Stimulated activated CD4-positive, alpha-beta T cell treated with anti-CD3 and anti-CD28 coated beads, Interleukin-15, amount 100 ng/mL, for 1 hour (primary cell): ENCODE measurements at places on chromosomes 2 and 18.

DNA sequence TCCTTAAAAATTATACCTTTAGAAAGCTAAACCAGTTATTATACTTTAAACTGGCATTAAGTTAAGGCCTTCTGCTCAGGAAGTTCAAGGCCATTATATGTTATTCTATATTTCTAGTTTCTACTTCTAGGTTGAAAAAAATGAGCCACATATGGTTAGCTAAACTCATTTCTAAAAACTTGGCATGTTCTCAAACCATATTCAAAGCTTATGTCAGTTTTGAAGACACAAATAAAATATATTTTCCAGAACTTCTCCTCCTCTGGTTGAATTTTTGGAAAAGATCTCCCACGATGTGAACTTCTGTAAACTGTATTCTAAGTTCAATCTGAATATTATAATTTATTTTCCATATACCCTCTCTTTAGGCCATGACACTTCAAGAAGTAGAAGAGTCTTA is 103.5 kb downstream of the NYAP2 start:
- no peak for DNase-seq

GRCh38 chr2:127737892-127738291 is 36.6 kb downstream of the SFT2D3 start:
- DNase-seq = no peak

- DNase-seq = no peak
Observed at GRCh38 chr2:187546762-187547333, 7.4 kb downstream of the TFPI start.

DNA sequence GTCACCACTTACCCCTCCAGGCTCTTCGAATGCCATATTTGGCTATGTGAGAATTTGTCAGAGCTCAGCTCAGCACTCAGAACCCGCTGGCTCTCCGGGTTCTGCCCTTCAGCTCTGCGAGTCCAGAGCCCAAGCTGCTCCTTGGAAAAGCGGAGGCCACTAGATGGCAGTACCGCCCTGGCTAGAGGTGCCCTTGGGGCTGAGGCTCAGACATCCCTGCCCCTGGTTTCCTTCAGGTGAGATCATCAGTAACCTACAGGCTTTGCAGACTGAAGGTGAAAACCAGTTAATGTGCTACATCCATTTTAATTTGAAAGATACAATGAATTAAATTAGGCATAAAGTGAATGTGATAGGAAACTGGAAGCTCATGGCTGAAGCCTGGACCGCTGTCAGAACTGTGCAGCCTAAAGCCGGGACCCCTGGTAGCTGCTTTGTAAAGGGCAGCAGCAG is 285.6 kb downstream of the AGAP1 start:
- DNase-seq = no peak

DNA sequence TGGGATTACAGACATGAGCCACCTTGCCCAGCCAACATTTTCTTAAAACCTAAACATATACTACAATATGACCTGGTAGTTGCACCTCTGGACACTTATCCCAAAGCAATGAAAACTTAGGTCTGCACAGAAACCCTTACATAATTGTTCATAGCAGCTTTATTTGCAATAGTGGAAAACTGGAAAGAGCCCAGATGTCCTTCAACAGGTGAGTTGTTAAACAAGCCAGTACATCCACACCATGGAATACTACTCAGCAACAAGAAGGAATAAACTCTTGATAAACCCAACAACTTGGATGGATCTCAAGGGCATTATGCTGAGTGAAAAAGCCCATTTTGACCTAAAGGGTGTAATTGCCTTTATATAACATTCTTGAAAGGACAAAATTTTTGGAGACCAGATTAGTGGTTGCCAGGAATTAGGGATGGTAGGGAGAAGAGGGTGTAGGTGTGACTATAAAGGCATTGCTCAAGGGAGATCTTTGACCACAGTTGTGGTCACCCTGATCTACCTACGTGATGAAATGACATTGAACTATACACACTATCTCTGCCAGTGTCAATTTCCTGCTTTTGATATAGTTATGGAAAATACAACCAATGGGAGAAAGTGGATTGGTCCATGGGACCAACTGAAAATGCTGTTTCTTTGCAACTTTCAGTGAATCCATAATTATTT is 11.9 kb upstream of the AMMECR1L start:
- DNase-seq = no peak

DNA sequence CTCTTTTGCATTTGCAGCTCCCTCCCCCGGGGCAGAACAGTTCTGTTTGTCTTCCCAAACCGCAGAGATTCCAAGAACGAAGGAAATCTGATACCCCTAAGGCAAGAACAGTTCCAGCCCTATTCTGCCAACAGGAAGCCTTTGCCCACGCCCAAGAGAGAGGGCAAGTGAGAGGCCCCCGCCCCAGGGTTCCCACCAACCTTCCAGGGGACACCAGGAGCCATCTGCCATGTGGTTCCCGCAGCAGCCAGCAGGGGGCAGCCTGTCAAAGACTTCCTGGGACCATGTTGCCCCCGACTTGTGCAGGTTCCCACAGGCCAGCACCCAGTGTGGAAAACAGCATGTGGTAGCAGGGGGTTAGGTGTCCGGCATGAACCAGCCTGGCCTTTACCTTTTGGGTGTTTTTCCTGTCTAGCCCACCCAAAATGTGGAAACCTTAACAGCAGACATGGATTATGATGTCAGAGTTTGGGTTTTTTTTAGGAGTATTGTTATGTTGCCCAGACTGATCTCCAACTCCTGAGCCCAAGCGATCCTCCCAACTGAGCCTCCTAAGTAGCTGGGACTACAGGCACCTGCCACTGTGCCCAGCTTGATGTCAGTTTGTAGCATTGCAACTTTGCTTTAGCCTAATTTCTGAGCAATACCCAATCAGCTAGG is 21.7 kb upstream of the EFHD1 start:
- DNase-seq = peak; percentile 27

- no peak for DNase-seq
Observed at GRCh38 chr2:73968357-73968937, 16.3 kb upstream of the TET3 start.

- no peak for DNase-seq
Observed at GRCh38 chr2:72142570-72143440, 4.9 kb downstream of the CYP26B1 start.

- no peak for DNase-seq
Observed at GRCh38 chr2:212770240-212770639, 231.6 kb upstream of the ERBB4 start.

GRCh38 chr2:47808614-47809013 is 25.7 kb downstream of the MSH6 start:
- DNase-seq = no peak

- no peak for DNase-seq
Observed at GRCh38 chr18:57775937-57776336, 27.2 kb downstream of the ATP8B1 start.

GRCh38 chr2:101277111-101277510 is 24.4 kb downstream of the CNOT11 start:
- no peak for DNase-seq

- DNase-seq = no peak
Observed at GRCh38 chr2:223166983-223167650, 115.1 kb downstream of the KCNE4 start.

GRCh38 chr2:20571644-20572215 is 79.2 kb downstream of the HS1BP3 start:
- DNase-seq = no peak

GRCh38 chr2:45382744-45383143 is 228.3 kb downstream of the SRBD1 start:
- no peak for DNase-seq
